ENCODE measurements at places on chromosomes 3 and 15.

DNA sequence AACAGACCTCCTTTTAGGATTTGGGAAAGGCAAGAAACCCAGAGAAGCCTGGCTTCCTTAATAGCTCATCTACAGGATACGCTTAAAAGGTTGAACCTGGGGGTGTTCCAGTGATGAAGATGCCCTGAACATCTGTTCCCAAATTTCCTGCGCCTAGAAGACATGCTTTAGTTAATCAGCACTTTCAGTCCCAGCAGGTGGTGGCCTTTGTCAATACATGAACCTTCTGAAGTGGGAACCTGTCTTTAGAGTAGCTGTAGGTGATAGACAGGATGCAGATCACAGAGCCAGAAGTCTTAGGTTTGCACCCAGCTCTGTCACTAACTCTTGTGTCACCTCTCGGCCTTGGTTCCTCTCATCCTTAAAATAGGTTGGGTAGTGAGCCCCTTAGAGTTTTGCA is 149.7 kb upstream of the SYNPR start:
- no peak for DNase-seq

GRCh38 chr3:58646503-58646902 is 20.1 kb downstream of the FAM3D start:
- no peak for DNase-seq

GRCh38 chr3:184595726-184596125 is 34.1 kb downstream of the EPHB3 start:
- DNase-seq, result no peak

- DNase-seq, result no peak
Measured at GRCh38 chr15:77371850-77372563, 47.9 kb downstream of the PEAK1 start.

DNA sequence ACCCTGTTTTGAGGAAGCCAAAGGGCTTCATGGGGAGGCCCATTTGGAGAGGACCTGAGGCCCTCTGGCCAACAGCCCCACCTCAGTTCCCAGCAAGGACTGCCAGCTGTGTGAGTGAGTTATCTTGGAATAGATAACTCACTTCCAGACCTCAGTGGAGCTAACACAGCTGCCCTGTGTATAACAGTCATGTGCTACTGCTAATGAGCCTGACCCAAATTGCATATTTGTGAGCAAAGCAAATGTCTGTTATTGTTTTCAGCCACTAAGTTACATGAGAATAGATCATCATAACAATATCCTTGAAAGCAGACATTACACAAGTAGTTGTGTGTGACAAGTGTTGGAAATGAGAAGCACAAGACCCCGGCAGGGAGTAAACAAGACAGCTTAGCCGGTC is 355.8 kb downstream of the MCTP2 start:
- DNase-seq, result no peak

GRCh38 chr15:63104727-63105126 is 16.9 kb upstream of the LACTB start:
- no peak for DNase-seq

- peak; percentile 16 for DNase-seq
Measured at GRCh38 chr3:42430781-42431532, 20.5 kb upstream of the LYZL4 start.

DNA sequence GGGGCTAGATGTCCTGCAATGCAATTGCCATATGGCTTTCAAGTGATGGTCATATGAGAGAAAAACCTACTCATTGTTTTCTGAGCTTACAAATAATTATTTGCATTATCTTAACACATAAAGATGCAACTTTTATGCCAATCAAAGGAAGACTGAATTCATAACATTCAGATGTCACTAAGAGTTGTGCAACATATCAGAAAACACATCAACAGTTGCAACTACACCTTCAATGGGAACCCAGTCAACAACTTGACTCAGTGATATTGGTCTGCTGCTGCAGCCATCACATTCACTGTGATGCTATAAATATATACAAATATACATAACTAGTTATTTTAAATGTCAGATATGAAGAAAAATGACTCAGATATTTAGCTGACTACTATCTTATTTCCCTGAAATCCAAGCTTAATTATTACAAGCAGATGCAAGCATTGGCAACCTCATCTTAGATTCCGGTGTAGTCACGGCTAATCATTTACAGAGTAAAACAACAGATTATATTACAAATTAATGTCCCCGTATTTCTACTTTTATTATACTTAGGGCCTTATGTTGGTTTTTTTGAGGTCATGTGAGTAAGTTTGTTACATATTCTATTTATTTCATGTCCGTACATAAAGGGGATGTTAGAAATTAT is 23.7 kb downstream of the CNTN3 start:
- DNase-seq, result no peak

GRCh38 chr3:53707222-53707621 is 139.0 kb downstream of the CHDH start:
- DNase-seq, result peak; percentile 15

DNA sequence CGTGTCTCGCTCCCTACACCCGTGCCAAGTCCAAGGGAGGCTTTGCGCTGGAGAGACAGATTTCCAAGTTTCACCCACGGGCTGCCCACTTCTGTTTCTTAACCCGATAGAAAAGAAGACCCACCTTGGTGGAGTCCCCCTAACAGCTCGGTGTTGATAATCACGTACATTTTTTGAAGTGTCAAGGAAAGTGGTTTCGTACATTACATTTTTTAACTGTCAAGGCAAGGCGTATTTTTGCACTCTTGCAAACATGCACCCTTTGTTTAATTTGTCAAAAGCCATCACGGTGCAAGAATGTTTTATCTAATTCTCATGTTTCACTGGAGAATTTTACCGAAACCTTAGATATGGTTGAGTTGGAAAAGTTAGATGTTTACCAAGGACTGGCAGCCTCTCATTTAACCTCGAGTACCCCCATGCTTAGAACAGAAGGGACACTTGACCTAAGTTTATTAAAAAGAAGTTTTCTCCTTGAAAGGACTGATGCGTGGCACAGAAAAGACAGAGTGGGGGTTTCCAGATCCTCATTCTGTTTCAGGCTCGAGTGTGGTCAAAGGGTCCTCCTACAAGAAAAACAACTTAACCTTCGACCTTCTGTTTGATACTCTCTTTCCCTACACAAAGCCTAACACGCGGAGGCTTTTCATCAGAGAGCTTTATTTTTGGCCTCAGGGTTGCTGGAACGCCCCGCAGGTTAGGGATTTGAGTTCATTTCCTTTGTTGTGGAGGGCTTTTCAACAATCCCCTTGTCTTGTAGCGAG is 882 bp downstream of the GXYLT2 start:
- no peak for DNase-seq

GRCh38 chr3:4029135-4029534 is 229.9 kb downstream of the LRRN1 start:
- DNase-seq, result no peak

DNA sequence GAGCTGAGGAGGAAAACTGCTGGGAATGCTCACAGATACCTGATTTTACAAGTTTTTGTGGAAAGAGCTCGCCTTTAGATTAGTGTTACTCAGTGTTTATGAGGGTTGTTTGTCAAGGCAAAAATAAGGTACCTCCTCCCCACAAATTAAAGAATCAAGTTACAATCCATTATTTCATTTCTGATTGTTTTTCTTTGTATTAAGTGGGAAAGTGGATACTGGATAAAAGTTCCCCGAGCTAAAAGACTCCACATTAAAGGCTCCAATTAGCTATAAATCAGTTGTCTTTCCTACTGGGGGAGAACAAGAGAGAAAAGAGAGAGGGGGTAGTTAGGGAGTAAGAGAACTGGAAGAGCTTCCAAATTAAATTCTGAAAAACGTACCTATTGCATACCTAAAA is 1.9 kb downstream of the ALDH1A2 start:
- DNase-seq, result no peak

- peak; percentile 82 for DNase-seq
Measured at GRCh38 chr3:130276203-130276803, 69.2 kb upstream of the COL6A5 start.

DNA sequence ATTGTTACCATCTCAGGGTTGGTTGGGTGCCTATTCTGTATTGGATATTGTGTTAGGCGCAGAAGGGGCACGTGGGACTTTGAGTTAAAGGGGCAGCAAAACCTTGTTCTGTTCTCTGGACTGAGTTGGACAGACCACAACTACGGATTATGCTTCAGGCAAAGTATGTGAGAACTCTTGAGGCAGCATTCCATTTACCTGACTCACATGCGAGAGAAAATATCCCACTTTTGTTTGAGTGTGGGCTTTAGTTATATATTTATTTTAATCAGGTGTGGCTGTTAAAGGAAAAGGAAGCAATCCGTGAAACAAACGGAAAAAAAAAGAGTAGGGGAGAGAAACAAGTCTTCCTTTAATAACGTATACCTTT is 627 bp upstream of the PLS1 start:
- peak; percentile 93 for DNase-seq

- DNase-seq, result no peak
Measured at GRCh38 chr3:37858742-37859141, 2.9 kb upstream of the CTDSPL start.

DNA sequence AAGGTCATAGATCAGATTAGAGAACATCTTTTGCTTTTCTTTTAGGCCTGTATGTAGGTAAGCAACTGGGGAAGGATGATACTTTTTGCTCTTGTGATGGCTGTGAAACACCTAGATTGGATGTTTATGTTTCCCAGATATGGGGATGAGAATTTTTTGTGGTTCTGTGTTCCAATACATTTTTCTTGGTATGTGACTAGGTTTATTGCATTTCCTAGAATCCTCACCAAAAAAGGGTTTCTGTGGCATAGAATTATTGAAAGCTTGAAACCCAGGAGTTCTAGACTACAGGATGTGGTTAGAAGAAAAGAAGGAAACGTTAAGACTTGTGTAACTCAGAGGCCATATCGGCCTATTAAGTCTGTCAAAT is 25.8 kb downstream of the OXNAD1 start:
- no peak for DNase-seq

Measured in trophoblast cell (in vitro differentiated cells and primary cell).